ENCODE measurements at places on chromosomes 6 and 20.
A peak's percentile ranks its signal among the peaks of the same experiment; 100 is the strongest.

- DNase-seq: no peak
Measured at GRCh38 chr6:92977018-92977417, 442.3 kb downstream of the EPHA7 start.

DNA sequence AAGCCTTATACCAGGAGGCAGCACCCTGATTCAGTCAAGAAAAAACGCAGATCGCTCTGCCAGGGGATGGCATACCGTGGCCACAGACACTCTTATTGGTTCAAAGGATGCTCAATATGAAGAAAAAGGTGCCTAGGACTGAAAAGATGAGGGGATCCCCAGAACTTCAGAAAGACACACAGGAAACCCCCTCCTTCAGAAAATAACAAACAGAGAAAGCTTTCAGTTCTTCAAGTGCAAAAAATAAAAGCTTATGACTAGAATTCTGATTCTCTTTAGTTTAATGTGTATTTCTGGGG lies 17.7 kb upstream of the MYB start:
- DNase-seq: no peak

DNA sequence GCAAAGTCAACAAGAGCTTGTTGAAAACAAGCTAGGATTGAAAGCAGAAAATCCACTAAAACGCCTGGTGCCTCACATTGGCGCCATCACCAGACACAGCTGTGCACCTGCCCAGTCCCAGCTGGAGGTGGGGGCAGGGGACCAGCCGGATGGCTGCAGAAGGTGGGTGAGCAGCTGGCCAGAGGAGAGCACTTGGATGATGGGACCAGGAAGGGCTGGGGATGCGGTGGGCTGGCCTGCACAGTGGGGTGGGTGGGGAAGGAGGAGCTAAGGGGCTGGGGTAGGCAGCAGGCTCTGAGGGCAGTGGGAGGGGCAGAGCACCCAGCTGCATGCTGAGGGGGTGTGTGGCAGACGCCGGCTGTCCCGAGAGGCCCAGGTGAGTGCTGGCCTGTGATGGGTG lies 7.1 kb downstream of the CABLES2 start:
- no peak for DNase-seq

DNA sequence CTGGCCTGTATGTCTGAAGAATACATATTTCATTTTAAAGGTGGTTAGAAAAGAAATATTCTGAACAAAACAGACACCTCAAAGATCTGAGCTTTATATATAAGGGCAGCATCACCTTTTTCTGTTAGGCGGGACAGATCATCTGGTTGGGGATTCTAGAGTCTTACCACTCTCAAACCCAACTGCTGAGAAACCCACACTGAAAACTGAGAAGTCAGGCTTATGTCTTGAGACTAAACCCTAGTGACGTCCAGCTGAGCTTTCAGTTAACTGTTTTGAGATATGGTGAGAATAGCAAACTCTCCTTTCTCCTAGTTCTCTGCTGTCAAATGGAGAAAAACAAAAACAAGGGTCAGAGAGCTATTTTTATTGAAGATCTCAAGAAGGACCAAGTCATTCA lies 63.7 kb upstream of the CCN6 start:
- DNase-seq: no peak

GRCh38 chr6:26104457-26105108 lies 17.4 kb downstream of the HFE start:
- DNase-seq: no peak

DNA sequence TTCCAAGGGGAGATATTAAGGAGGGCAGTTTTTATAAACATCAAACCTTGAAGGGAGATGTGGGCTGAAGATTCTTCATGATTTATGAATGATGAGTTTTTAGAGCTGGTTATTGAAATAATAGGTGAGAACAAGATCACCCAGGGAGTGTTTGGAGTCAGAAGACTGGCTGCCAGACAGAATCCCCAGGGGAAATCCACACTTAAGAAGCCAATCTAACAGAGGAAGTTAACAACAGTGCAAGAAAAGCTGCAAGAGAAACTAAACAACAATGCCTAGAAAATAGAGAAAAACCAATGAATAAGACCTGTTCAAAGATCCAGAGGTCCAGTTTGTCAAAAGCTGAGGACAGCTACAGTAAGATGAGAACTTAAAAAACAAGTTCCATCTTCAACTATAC lies 167.9 kb upstream of the MAN1A1 start:
- DNase-seq: no peak

- DNase-seq: no peak
Measured at GRCh38 chr6:3809982-3810381, 39.2 kb upstream of the FAM50B start.

GRCh38 chr6:70651326-70651905 lies 16.3 kb upstream of the SMAP1 start:
- DNase-seq: no peak

DNA sequence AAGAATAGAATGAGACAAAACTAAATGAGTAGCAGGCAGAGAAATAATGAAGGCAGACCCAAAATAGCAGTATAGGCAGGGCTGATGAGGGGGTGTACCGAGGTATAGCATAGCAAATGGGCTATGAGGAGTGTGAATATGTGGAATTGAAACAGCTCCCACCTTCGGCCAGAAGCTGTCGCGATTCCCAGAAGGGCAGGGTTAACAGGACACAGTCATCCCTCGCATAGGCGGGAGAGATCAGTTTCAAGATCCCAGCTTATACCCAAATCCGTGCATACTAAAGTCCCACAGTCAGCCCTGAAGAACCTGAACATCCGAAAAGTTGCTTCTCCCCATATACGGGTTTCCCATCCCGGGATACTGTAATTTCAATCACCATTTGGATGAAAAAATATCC lies 82.7 kb downstream of the PTPRK start:
- DNase-seq: no peak

DNA sequence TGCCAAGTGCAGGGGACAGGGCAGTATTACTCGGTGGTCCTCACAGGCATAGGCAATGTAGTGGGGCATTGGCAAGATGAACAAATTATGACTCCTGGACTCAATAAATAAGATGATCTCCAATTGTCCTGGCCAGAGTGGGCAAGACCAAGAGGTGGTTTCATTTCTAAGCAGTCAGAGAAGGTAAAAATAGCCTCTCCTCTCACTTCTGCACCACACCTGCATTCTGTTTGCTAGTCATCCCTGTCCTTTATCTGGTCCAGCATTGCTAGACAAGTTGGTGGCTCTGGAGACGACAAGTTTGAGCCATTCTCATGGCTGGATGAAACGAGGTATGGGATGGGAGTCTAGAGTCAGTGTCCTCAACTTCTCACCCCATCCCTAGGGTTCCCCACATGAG lies 83.0 kb downstream of the BANF2 start:
- no peak for DNase-seq

- DNase-seq: peak; percentile 16
Measured at GRCh38 chr6:13234130-13234529, 94.2 kb downstream of the TBC1D7 start.

GRCh38 chr6:157548635-157549467 lies 167.9 kb downstream of the ZDHHC14 start:
- DNase-seq: no peak

DNA sequence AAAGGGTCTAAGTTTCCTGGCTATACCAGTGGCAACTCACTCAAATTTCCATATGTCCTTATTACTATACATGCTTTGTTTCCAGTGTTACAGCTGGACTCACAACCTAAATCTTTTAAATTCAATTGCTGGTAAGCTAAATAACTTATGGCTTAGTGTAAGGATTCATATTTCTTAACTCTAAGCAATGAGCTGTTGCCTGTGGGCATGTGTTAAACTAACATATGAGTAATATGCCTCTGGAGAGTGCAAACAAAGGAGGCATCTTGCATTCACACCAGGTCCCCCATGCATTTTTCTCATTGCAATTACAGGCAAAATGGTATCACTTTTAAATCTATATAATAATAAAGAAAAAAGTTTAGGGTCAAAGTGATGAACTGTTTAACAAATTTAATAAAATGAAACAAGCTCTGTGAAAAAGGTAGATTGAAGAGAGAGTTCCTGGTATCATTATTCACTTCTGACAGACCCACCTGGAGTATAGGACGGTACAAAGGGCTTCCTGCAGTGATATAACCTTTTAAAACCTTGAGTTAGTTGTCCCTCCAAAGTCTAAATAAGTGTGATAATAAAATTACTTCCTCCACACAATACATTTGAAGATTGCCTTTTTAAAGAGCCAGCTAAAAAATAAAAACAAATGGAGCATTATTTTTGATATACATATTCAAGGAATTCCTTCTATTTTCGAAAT lies 57.6 kb upstream of the HMGCLL1 start:
- peak; percentile 17 for DNase-seq

DNA sequence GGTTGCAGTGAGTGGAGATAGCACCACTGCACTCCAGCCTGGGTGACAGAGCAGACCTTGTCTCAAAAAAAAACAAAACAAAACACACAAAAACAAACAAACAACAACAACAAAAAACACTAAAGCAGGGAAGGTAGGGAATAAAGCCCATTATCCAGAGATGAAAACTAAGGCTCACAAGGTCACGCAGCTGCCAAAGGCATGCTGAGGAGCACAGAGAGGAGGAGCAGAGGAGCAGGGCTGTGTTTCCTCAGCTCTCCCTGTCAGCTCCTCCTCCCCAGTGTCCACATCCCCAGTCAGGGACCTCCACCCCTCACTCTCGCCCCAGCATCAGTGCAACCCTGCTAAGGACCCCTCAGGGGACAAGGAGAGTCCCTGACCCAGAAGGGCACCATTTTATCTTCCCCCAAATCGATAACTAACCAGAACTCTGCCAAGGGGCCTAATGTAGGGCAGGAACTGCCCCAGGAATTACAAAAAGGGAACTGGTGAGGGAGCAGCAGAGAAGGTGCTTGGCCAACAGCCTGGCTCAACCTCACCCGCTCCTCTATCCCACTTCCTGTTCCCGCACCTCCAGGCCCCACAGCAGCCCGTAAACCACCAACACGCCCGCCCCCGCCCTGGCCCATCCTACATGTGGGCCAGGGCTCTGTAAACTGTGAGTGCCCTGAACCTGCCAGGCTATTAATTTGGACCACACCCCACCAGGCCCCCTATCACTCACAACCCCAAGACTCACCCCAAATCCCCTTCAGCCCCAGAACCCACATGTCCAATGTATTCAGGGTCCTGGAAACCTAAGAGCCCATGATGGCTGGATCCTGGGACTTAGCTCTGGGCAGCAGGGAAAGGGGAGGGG lies 9.0 kb downstream of the TEAD3 start:
- DNase-seq: no peak

GRCh38 chr6:121828146-121828886 lies 392.9 kb downstream of the GJA1 start:
- no peak for DNase-seq

Measured in AG04449 (cell line).